Stimulated activated CD4-positive, alpha-beta T cell treated with anti-CD3 and anti-CD28 coated beads, Interleukin-2, amount 100 ng/mL, for 48 hours (primary cell): ENCODE measurements at places on chromosomes 7 and 10.

DNA sequence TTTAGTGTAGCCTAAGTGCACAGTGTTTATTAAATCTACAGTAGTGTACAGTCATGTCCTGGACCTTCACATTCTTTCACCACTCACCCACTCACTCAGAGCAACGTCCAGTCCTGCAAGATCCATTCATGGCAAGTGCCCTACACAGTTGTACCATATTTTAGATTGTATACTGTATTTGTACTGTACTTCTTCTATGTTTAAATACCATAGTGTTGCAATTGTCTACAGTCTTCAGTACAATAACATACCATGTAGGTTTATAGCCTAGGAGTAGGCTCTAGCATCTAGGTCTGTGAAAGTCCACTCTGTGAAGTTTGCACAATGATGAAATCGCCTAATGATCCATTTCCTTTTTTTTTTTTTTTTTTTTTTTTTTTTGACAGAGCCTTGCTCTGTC lies 12.0 kb downstream of the EEPD1 start:
- DNase-seq = no peak

GRCh38 chr10:9075420-9075819 lies 1020.9 kb downstream of the GATA3 start:
- no peak for DNase-seq

DNA sequence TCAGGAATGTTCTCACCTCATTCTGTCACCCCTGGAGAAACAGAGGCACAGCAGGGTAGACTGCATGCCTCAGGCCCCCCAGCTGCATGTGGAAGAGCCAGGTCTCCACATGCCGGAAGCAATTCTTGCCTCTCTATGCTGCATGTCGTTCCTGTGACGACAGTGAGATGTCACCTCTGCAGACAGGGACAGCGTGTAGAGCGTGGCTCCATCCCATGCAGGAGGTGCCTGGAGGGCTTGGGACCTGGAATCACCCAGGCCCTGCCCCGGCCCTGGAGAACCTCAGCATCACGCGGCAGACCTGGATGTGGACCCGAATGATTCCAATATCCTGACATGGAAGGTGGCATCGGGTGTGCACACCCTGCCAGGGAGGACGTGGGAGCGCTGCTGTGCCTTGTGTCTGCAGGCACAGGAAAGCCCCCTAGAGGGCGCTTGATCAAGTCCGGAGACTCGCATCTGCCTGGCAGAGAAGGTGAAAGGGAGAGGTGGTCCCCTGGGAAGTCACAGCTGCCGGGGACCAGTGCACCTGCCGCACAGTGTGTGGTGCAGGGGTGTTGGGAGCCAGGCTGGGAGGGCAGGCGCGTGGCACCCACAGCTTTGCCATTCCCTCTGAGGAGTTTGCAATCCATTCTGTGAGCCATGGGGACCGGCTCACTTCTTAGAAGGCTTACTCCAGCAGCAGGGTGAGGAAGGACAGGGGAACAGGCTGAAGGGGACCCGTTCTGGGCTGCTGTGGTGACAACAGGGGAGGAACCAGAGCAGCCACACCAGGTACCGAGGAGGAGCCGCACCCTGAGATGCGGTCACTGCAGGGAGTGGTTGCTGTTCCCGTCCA lies 45.3 kb upstream of the EN2 start:
- DNase-seq = peak; percentile 53

DNA sequence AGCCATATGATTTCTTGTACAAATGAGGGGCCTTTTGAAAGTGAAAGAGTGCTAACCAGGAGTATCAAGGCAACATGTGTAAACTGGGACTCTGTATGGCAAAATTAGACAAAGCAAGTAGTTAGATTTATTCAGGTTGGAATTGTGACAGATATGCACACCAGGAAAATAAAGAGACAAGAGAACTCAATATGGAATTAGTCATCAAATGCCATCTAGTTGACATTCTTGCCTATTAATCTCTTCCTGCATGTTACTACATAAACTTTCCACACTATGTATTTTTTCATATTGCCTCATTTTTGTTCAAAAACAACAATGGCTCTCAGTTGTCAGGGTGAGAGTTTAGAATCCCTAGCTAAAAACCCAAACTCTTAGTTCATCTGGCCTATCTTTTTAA lies 799.0 kb downstream of the NRG3 start:
- DNase-seq = no peak

DNA sequence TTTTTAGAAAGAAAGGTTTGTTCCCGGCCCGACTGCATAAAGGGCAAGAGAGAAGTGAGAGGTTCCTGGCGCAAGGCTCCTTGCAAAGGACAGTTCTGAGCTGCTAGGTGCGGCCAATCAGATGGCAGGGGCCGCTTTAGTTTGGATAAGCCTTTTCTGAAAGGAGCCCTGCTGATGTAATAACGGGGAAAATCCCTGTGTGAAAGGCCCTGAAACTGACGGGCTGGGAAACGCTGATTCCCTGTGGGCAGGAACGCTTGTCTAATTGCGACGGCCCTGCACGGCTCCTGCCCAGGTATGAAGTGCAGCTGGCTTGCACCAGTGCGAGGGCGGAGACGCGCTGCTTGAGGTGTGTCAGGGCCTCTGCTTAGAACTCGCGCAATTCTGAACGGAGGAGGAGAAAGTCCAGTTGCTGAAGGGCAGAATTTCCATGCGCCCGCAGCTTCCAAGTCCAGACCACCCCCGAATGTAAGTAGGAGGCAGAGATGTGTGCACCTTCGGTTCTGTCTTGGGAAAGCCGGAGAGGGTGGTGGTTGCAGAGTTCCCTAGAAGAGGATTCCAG lies 30.5 kb downstream of the TACC2 start:
- no peak for DNase-seq

- no peak for DNase-seq
Observed at GRCh38 chr7:26850193-26850651, 14.2 kb downstream of the SKAP2 start.

- no peak for DNase-seq
Observed at GRCh38 chr10:32317795-32318357, 29.1 kb downstream of the EPC1 start.

GRCh38 chr7:55469271-55469681 lies 103.0 kb downstream of the VOPP1 start:
- DNase-seq = no peak

DNA sequence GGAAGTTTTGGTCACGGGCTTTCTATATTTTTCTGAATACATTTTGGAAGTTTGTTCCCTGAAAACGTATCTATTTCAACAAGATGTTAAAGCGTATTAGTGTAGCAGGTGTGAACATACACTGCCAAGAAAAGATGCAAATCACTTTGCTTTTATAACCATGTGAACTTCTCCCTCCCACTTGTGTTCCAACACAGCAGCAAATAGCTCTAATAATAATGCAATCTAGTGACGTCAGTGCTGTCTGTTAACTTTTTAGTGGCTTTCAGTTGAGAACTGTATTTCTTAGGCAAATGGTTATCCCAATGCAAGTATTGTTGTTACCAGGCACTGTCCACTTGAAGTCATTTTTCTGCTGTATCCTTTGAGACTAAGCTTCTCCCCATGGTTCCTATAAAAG lies 188.4 kb upstream of the IGFBP3 start:
- DNase-seq = no peak

GRCh38 chr10:19816411-19817230 lies at the start of gene PLXDC2:
PLXDC2 (plus strand) TSS chr10:19816432.
- DNase-seq = no peak

DNA sequence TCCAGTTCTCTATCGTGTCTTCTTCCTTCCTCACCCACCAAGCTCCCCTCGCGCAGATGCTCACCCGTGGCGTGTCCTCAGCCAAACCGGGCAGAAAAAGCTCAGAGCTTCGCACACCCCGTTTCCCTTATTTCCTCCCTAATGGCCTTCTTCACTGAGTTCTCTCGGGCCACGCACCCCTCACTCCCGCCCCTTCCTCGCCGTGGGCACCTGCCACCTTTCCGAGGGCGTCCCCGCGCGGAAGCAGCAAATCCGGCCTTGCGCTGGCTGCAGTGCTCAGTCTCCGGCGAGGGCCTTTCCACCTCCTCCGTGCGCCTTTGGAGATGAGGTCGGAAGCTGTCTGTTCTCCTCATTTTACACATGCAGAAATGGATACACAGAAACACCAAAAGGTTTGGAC lies 12.4 kb upstream of the CALML3 start:
- DNase-seq = no peak

GRCh38 chr7:135197906-135198655 lies 13.2 kb downstream of the WDR91 start:
- DNase-seq = no peak

GRCh38 chr7:142508251-142508650 lies 241.0 kb upstream of the PRSS1 start:
- DNase-seq = no peak

DNA sequence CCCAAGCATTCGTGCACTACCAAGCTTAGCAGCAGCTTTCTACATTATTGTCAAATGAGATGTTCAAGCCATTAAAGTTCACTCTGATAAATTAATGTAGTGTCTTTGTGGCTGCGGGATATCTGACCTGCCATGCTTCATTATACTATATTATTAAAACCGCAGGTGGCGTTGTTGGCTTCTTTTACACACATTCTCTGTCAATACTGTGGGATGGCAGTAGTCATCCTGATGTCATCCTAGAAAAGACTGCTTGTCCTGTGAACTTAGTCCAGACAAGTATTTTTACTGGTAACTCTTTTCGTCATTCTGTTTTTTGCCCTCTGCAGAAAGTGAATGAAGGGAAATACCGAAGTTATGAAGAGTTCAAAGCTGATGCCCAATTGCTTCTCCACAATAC lies 103.9 kb downstream of the ZMYND11 start:
- DNase-seq = no peak

GRCh38 chr7:49001610-49002033 lies 77.3 kb downstream of the CDC14C start:
- DNase-seq = no peak

- DNase-seq = no peak
Observed at GRCh38 chr7:158135931-158136330, 451.7 kb downstream of the PTPRN2 start.

- DNase-seq = peak; percentile 32
Observed at GRCh38 chr7:139047970-139048369, 12.1 kb upstream of the ZC3HAV1L start.

DNA sequence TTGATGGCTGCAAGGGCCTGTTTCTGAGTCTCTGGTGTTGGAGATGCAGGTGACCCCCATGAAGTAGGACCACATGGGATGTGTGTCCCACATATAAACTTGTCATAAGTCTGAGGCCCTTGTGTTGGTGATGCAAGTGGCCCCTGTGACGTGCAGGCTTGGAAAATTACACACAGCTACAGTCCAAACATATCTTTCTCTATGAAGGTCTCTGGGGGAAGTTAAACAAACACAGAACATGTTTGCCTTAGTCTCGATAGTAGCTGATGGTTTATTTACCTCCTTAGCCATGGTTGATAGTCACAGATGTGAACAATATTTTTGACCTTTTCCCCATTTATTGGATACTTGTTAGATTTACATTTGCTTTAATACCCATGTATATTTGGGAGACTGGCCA lies 64.7 kb downstream of the ADCY1 start:
- no peak for DNase-seq
